Ascending aorta (tissue), 2 donors: ENCODE measurements at places on chromosomes 4 and X.

- no peak for DNase-seq
Observed at GRCh38 chr4:56234098-56234497, 153.2 kb downstream of the AASDH start.

DNA sequence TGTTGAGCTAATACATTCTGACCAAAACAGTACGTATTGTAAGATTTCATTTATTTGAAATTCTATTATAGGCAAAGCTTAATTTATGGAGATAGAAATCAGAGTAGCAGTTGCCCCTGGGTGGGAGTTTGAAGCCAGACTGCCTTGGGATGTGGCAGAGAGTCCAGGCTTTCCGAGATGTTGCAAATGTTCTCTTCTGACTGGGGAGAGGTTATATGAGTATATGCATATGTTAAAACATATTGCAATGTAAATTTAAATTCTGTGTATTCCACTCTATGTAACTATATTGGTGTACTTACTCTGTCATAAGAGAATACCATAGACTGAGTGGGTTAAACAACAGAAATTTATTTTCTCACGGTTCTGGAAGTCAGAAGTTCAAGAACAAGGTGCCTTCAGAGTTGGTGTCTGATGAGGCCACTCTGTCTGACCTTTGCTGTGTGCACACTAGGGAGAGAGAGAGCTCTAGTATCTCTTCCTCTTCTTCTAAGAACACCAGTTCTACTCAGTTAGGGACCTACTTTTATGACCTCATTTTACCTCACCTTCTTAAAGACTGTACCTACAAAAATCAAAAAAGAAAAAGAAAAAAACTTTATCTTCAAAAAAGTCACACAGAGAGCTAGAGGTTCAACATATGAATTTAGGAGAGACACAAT lies 299.3 kb upstream of the HS3ST1 start:
- DNase-seq, result no peak

GRCh38 chr4:2948895-2949781 lies 14.1 kb downstream of the NOP14 start:
- no peak for DNase-seq

- DNase-seq, result no peak
Observed at GRCh38 chrX:123256378-123256777, 72.3 kb downstream of the GRIA3 start.

DNA sequence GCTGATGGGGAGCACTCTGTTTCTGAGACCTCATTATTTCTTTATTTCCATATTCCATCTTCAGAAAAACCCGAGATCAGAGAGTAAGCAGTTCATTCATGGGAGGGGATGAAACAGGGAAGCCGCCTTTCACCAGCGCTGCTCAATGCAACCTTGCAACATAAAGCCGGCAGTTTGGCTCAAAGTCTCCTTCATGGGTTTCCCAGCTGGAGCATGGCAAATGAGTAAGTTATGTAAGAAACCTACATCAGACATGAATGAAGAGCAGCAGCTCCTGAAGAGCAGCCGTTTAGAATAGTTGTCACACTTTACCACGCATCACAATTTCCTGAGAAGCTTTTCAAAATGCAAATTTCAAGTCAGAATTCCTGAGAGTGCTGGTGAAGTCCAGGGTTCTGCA lies 578.8 kb downstream of the FSTL5 start:
- no peak for DNase-seq

DNA sequence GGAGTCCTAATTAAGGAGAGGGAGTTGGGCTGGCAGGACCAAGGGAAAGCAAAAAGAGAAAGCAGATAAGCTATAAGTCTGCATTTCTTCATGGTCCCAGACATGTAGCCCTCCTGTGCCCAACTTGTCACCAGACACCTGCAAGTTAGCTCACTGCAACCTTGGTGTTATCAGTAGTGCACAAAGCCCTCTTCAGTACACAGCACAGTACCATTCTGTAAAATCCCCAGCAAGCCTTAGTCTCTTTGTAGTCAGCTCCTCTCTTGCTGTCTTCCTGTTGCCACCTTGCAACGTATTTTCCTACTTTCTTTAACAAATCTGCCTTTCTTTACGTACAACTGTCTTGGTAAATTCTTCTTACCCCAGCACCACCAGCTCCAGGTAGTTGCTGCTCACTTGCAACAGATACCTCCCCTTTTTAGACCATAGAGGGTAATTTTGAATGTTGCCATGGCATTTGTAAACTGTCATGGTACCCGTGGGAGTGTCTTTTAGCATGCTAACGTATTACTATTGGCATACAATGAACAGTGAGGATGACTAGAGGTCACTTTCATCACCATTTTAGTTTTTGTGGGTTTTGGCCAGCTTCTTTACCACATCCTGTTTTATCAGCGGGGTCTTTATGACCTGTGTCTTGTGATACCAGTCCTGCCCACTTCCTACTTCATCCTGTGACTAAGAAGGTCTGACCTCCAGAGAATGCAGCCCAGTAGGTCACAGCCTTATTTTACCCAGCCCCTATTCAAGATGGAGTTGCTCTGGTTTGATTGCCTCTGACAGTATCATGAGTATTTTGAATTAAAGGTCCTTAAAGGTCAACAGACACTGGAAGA lies 28.3 kb upstream of the AP1S2 start:
- DNase-seq, result no peak

- no peak for DNase-seq
Observed at GRCh38 chr4:60201052-60201673, 999.0 kb upstream of the ADGRL3 start.

DNA sequence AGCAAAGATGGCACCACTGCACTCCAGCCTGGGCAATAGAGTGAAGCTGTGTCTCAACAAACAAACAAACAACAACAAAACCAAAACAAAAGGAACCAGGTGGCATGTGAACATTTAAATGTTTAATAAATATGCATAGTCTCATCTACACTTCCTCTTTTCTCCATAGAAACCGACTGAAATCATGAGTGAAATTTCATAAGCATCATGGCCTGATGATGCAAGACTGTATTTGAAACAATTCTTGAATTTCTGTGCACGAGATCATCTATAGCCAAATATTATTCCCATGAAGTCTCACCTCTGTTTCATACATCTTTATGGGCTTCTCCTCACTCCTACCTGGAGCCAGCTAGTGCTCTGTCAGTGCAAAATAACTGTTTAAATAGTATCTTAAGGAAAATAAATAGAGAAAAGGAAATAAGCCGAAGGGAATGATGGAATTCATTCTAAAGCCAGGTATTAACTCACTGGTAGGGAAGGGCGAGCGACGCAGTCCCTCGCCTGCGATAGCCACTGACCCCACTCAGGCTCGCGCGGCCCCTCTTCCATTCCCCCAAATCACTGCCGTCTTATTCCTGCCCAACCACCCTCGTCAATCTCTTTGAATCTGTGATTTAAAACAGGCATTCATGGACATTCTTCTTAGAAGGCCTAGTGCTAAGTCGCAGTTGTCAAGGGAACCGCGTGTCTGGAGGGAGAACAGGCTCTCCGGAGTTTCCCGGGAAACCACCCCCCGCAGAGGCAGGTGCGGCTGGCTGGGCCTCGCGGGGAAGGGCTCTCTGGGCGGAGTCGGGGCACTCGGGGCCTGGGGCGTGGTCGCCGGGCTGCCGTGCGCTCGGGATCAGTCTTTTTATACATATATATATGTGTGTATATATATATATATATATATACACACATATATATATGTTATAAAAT lies 52.4 kb upstream of the TRIM2 start:
- no peak for DNase-seq

DNA sequence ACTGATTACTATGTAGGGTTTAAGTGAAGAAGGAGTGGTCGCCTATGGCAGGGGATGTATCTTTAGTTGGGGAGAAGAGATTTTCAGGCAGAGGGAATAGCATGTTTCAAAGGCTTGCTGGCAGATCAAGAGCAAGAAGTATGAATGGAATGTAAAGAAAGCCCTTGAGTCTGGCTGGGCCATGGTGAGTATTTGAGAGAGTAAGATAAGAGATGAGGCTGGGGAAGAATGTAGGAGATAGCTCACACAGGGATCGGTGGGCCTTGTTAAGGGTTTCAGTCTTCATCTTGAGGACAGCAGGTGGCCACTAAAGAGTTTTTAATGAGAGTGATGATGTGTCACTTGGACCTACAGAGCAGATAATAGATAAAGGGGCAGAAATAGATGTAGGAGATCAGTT lies 319.1 kb upstream of the RPS6KA3 start:
- DNase-seq, result no peak

- no peak for DNase-seq
Observed at GRCh38 chr4:42642101-42642797, 14.7 kb downstream of the ATP8A1 start.

DNA sequence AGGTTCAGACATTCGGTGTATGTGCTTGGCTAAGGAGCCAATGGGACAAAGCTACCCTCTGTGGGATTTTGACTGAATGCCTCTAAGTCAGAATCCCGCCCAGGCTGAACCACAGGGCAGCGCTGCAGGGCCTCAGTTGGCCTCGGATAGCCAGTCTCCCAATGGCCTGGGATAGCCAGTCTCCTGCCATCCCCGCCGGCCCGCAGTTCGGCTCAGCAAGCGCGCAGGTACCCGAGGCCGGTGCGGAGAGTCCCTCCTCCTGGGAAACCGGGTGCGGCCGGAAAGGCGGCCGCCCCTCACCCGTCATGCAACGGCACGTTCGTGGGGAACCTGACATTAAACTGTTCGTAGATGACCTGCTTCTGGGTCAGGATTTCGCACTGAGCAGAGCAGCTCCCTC lies 16.1 kb downstream of the PPEF2 start:
- DNase-seq, result no peak

- DNase-seq, result no peak
Observed at GRCh38 chr4:15756361-15756861, 21.7 kb upstream of the CD38 start.

DNA sequence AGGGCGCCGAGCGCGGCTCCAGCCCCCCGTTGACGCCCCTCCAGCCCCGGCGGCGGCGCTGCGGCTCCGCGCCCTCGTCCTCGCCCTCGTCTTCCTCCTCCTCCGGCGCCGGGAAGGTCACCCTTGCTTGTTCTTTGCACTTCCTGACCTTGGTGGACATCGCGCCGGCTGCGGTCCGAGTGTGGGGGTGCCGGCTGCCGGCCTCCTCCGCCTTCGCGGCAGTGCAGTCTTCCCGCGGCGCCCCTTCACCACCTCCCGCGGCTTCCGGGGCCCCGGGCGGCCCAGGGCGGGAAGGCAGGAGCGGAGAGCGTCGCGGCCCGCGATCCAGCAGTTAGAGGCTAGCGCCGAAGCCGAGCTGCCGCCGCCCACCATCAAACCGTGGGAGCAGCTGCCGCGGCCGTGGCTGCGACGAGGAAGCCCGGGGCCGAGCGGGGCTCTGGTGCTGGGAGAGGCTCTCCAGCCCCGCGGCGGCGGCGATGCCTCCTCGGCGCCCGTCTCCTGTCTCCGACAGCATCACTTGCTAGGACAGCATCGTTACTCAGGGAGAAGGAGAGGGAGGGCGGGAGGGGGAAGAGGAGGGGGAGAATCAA lies at the start of gene TRPC3:
TSS of gene TRPC3 (minus strand) at position 540 of the 590 bp plus-strand sequence. CDS start at position 160, 380 bp downstream.
- no peak for DNase-seq

DNA sequence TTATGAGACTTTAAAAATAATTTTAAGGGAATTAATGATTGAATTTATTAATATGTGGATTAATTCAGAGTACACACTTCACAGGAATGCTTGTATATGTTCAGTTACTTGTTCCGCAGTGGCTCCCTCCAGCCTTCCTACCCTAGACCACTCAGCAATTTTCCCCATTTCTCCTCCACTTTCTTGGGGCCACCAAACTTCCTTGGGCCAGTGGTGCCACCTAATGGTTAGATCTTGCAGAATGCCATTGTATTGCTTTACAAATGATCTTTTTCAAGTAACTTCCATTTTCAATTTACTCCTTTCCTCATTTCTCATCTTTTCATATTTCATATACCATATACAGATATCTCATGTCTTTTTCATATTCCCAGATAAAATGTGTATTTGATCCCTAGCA lies 3.6 kb upstream of the RNF175 start:
- no peak for DNase-seq
